ENCODE measurements at places on chromosomes 13 and 19. TPM values are rescaled to one million over a fixed set of nuclear protein-coding genes. Genes with fewer than 3 reads are reported as not detected.
A peak's percentile ranks its signal among the peaks of the same experiment; 100 is the strongest.

- H3K27ac ChIP-seq = no peak overlapping the region
- DNase-seq = no peak
- no peaks in the 10 kb centered on the region for H3K36me3 ChIP-seq
- peaks cover 8% of the 10 kb centered on the region for H3K4me1 ChIP-seq
- H3K4me3 ChIP-seq = no peak overlapping the region
- no peaks in the 10 kb centered on the region for H3K27me3 ChIP-seq
Observed at GRCh38 chr13:34750078-34750931, 191.8 kb upstream of the NBEA start.

DNA sequence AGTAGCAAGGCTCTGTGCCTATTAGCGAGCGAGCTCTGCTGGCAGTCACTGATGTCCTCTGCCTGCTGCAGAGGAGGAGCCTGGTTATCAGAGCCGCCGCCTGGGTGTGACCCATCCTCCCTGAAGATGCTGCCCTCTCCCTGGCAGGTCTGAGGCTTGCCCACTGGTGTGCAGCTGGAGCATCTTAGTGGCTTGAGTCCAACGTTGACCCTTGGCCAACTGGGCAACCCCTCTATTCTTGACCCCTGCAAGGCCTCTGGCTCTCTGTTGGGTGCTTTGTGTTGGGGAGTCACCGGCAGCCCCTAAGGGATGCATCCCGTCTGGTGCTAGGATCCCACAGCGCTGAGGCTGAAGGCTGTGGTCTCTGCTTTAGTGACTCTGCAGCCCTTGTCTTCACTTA is 277.9 kb upstream of the SOX1 start:
- H3K4me1 ChIP-seq = no peaks in the 10 kb centered on the region
- no peak overlapping the region for H3K27ac ChIP-seq
- H3K36me3 ChIP-seq = no peaks in the 10 kb centered on the region
- no peaks in the 10 kb centered on the region for H3K27me3 ChIP-seq

PTGER1 gene
- not detected for total RNA-seq

GRCh38 chr13:54980651-54981050 is 1952.0 kb downstream of the OLFM4 start:
- no peak for DNase-seq
- no peaks in the 10 kb centered on the region for H3K27me3 ChIP-seq
- no peaks in the 10 kb centered on the region for H3K4me1 ChIP-seq
- H3K36me3 ChIP-seq = no peaks in the 10 kb centered on the region
- no peak overlapping the region for H3K4me3 ChIP-seq
- no peak overlapping the region for H3K27ac ChIP-seq

DNA sequence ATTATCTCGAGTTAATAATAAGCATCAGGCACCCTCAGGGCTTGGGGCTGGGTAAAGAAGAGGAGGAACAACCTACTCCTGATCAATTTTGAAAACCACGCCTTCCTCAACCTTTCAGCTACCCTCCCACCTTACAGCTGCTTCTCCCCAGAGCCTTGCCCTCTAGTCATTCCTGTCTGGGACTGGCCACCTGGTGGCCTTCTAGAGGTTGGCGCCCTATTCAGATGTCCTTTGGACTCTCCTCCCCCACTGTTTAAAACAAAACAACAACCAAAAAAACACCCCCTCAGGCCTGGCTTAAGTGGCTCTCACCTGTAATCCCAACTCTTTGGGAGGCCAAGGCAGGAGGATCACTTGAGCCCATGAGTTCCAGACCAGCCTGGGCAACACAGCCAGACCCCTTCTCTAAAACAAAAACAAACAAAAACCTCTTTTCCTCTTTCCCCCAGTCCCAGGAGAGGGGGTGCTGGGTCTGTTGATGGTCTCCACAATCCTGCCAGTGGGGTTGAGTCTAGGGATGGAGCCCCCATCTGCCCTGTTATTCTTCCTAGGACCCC is 62.3 kb downstream of the CCDC70 start:
- H3K4me1 ChIP-seq = no peaks in the 10 kb centered on the region
- no peak overlapping the region for H3K27ac ChIP-seq
- DNase-seq = no peak
- H3K36me3 ChIP-seq = no peaks in the 10 kb centered on the region
- no peaks in the 10 kb centered on the region for H3K27me3 ChIP-seq
- H3K4me3 ChIP-seq = no peak overlapping the region

DNA sequence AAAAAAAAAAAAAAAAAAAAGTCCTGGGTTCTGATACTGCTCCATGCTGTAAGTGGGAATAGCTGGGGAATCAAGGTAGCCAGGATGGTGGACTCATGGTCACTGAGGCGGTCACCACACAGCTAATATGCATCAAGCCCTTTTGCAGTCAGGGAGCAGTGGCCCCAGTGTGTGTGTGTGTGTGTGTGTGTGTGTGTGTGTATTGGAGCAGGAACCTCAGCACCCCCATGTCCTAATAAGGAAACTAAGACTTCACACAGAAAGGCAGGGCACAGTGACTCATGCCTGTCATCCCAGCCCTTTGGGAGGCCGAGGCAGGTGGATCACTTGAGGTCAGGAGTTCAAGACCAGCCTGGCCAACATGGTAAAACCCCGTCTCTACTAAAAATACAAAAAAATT is 12.0 kb downstream of the B3GNT3 start:
- H3K36me3 ChIP-seq = no peaks in the 10 kb centered on the region
- H3K27me3 ChIP-seq = no peaks in the 10 kb centered on the region
- H3K4me1 ChIP-seq = peaks cover 4% of the 10 kb centered on the region
- no peak overlapping the region for H3K4me3 ChIP-seq
- no peak overlapping the region for H3K27ac ChIP-seq

- H3K4me3 ChIP-seq = no peak overlapping the region
- no peaks in the 10 kb centered on the region for H3K36me3 ChIP-seq
- peaks cover 62% of the 10 kb centered on the region for H3K4me1 ChIP-seq
- H3K27ac ChIP-seq = no peak overlapping the region
Observed at GRCh38 chr19:18610556-18611326, 1.9 kb upstream of the TMEM59L start.

ZNF350 gene
- total RNA-seq = 10.6 TPM

NCR1 gene
- 1.4 TPM for total RNA-seq

GRCh38 chr13:75395066-75395465 is 86.9 kb downstream of the TBC1D4 start:
- H3K36me3 ChIP-seq = no peaks in the 10 kb centered on the region
- H3K27ac ChIP-seq = no peak overlapping the region
- no peak overlapping the region for H3K4me3 ChIP-seq
- no peak for DNase-seq
- H3K4me1 ChIP-seq = peaks cover 15% of the 10 kb centered on the region

ZNF177 gene
- 1.4 TPM for total RNA-seq

GRCh38 chr19:50178320-50178719 is 15.2 kb upstream of the IZUMO2 start:
- no peak overlapping the region for H3K27ac ChIP-seq
- DNase-seq = no peak
- H3K27me3 ChIP-seq = no peaks in the 10 kb centered on the region
- no peaks in the 10 kb centered on the region for H3K4me1 ChIP-seq

DNA sequence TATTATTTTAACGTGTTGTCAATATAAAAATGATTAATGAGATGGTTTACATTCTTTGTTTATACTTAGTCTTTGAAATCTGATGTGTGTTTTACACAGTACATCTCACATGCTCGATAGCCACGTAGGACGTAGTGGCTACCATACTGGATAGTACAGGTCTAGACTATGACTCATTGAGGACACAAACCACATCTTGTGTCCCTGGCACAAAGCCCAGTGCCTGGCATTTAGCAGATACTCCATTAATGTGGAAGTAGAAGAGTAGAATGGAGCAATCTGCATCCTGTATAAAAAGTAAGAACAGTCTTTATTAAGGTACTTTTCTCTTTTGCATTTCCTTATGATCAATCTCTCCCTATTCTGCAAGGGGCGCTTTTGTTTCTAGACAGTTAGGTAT is 49.0 kb upstream of the FRY start:
- no peaks in the 10 kb centered on the region for H3K4me1 ChIP-seq
- H3K27me3 ChIP-seq = no peaks in the 10 kb centered on the region
- DNase-seq = no peak
- H3K27ac ChIP-seq = no peak overlapping the region
- H3K36me3 ChIP-seq = no peaks in the 10 kb centered on the region

DNA sequence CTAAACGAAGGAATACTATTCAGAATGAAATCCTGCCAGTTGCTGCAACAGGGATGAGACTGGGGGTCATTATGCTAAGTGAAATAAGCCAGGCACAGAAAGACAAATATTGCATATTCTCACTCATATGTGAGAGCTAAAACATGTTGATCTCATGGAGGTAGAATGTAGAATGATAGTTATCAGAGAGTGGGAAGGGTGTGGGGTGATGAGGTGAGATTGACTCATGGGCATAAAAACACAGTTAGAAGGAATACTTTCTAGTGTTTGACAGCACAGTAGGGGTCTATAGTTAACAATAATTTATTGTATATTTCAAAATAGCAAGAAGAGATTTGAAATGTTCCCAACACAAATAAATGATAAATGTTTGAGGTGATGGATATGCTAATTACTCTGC is 7.8 kb upstream of the OR7C2 start:
- H3K27me3 ChIP-seq = no peaks in the 10 kb centered on the region
- no peak for DNase-seq
- H3K36me3 ChIP-seq = no peaks in the 10 kb centered on the region
- no peak overlapping the region for H3K27ac ChIP-seq

FLT1 gene
- total RNA-seq = 20.9 TPM

- no peaks in the 10 kb centered on the region for H3K36me3 ChIP-seq
- H3K4me3 ChIP-seq = no peak overlapping the region
- H3K27me3 ChIP-seq = no peaks in the 10 kb centered on the region
- H3K27ac ChIP-seq = no peak overlapping the region
Observed at GRCh38 chr13:83352391-83352790, 529.9 kb downstream of the SLITRK1 start.

FUT1 gene
- total RNA-seq = 9.8 TPM

DNA sequence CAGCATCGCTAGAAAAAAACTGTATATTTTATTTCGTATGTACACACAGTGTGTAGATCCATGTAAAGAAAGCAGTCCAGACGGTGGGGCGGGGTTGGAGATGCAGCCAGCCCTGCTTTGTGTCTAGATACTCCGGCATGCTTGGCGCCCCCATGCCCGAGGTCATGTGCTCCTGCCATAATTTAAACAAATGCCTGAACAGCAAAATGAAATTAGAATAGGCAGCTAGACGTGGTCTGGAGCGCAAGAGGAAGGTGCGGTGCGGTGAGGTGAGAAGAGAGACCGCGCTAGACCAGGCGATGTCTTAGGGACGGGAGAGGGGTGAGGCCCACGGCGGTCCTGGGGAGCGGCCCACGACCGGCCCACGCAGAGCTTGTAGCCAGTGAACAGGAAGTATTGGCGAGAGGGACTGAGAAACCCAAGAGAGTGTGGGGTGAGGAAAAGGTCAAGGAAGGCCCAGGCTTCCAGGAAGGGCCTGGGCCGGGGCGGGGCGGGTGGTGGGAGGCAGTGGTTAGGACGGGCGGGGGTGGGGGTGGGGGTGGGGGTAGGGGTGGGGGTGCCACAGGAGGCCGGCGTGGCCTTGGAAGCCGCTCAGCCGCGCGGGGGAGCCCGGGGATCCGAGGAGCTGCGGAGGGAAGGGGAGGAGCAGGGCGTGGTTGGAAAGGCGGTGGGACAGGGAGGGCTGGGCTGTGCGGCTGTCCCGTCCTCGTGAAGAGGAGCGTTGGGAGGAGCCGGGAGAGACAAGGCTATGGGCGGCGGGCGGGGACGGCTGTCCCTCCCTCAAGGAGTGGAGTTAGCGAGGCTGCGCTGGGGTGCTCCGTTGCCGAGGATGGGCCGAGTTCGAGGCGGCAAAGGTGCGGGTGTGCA is 254.7 kb upstream of the SGCG start:
- H3K27ac ChIP-seq = peak overlapping the region; percentile 24
- peak overlapping the region; percentile 55 for H3K4me3 ChIP-seq
- no peaks in the 10 kb centered on the region for H3K36me3 ChIP-seq

DNA sequence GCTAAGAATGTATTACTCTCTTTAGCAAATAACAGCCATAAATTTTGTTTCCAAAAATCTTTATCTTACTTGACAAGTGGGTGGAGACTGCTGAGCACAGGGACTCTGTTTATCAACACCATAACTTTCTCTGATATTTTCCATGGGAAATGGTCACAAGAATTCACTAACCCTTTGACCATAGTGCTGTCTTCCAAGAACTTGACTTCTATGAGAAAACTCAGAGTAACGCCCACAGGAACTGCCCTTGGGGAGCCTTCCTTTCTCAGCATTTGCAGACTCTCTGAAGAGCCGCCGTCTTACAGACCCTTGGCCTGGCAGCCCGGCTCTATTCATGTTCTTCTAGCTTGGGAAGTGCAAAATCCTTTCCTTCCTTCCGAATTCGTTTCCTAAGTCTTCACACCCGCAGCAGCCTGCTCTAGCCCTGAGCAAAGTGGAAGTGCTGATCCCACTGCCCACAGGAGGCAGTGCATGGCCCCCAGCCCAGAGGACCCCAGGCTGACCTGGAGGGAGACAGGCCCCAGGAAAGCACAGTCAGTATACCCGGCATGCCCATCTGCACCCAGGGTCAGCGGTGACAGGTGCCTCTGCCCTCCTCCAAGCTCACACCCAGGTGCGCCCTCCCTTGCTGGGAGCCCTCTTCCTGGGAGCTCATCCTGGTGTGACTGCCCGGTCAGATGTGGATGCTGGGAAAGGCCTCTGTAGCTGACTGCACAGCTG is 10.2 kb downstream of the GAS6 start:
- peaks cover 55% of the 10 kb centered on the region for H3K4me1 ChIP-seq
- no peaks in the 10 kb centered on the region for H3K27me3 ChIP-seq
- H3K27ac ChIP-seq = no peak overlapping the region
- H3K4me3 ChIP-seq = no peak overlapping the region
- no peaks in the 10 kb centered on the region for H3K36me3 ChIP-seq

- H3K36me3 ChIP-seq = no peaks in the 10 kb centered on the region
- no peaks in the 10 kb centered on the region for H3K4me1 ChIP-seq
- no peak overlapping the region for H3K4me3 ChIP-seq
- no peak overlapping the region for H3K27ac ChIP-seq
- no peak for DNase-seq
Observed at GRCh38 chr13:103291798-103292572, 225.8 kb upstream of the SLC10A2 start.

ZNF667 gene
- 1.1 TPM for total RNA-seq

DNA sequence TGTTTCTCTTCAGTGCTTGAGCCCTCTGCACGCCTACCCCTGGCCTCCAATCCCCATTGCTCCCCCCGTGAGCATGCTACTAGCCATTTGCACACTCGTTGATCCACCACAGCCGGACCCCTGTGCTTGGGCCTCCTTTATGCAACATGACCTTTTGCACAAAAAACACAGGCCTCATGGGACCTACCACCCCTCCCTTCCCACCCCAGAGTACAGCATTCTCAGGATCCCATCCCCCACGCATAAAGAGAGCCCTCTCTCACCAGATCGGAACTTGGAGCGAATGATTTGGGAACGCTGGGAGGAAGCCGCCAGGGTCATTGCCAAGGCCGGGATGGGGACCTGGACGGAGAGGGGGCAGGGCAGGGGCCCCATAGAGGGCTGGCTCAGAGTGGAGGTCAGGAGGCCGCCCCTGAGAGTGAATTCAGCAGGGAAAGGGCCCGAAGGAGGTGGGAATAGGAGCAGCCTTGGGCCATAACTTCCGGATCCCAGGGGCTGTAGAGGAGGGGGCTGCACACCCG is 754 bp downstream of the MAMSTR start:
- no peak overlapping the region for H3K4me3 ChIP-seq
- peak; percentile 17 for DNase-seq
- H3K27me3 ChIP-seq = no peaks in the 10 kb centered on the region
- H3K4me1 ChIP-seq = peaks cover 41% of the 10 kb centered on the region
